T-helper 1 cell (primary cell): ENCODE measurements at places on chromosomes 16 and 17.

DNA sequence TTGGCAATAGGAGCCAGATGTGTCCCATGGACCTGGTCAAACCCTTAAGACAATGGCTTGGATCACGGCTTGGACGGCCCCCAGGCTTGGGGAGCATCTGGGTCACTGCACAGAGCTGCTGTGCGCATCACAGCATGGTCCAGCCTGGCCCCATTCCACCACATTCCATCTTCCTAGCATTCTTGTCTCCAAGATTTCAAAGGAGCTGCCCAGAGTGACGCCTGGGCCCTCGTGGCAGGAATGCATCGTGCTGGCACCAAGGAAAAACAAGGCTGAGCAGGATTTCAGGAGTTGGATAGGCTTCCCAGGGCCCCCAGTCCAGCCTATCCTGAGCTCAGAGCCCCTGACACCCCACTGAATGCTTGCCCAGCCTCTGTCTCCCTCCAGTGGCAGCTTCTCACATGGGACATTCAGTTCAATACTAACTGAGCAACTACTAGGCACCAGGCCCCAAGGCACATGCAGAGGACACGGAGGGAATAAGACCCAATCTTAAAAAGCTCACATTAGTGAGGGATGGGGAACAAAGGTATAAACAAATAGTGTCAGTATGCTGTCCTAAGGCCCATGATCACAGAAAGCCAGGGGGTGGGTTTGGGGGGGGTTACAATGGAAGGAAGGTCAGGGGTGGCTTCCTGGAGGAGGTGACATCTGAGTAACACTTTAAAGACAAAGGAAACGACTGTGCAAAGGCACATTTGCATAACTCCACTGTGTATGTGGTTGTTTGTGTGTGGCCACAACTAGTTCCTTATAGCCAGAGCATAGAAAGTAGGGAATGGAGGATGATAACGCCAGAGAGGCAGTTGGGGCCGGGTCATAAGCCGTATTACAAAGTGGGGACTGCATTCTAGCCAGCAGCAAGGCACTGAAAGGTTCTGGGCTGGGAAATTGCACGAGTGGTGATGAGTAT lies 34.1 kb downstream of the TK2 start:
- DNase-seq: peak; percentile 62

DNA sequence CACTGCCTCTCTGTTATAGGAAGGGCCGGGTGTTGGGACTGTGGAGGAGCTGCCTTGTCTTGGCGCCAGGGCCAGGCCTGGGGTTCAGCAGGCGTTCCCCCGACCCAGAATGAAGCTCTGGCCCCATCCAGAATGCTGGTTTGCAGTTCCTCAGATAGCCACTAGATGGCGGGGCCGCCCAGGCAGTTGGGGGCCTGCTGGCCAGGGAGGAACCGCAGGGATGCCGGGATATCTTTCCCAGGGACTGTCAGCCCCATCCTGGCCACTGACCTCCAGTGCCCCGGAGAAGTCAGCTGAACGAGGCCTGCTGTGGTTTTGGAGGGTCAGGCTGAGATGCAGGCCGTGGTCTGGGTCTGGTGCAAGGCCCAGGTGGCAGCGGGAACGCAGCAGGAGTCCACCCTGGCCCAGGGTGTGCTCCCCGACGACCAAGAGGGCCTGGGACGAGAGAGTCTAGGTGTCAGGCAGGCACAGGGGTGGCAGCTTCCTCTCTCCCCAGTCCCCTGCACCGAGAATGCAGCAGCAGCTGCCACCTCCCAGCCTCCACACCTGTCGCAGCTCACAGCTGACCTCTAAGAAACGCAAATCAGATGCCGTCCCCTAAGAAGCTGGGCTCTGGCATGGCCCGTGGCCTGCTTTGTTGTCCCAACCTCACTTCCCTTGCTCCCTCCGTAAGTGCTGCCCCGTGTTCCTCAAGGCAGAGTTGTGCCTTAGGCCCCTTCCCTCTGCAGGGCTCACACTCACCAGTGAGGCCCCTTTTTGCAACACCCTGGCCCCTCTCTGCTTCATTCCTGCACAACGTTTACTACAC lies 51.2 kb downstream of the RMI2 start:
- DNase-seq: peak; percentile 34

DNA sequence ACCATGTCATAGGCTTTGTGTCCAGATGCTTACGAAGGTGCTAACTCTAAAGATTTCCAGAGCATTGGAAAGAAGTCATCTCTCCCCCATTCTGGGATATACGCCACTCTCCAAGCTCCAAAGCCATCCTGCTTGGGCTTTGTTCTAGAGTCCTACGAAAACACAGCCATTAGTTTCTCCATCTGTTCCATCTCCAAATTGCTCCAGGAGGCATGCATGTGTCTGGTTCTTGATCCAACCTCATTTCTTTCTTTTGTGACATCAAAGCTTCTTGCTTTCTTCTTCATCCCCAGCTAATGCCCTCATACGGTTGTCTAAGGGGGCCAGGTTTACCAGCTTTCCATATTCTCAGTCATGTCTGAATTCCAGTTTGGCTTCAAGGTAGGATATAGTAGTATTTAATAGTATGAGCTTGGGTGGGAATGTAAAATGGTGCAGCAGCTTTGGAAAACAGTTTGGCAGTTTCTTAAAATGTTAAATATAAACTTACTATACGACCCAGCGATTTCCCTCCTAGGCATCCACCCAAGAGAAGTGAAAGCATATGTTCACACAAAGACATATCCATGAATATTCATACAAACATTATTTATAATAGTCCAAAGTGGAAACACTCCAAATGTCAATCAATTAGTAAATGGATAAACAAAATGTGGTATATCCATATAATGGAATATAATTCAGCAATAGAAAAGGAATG lies 202.6 kb downstream of the SHISA9 start:
- no peak for DNase-seq

DNA sequence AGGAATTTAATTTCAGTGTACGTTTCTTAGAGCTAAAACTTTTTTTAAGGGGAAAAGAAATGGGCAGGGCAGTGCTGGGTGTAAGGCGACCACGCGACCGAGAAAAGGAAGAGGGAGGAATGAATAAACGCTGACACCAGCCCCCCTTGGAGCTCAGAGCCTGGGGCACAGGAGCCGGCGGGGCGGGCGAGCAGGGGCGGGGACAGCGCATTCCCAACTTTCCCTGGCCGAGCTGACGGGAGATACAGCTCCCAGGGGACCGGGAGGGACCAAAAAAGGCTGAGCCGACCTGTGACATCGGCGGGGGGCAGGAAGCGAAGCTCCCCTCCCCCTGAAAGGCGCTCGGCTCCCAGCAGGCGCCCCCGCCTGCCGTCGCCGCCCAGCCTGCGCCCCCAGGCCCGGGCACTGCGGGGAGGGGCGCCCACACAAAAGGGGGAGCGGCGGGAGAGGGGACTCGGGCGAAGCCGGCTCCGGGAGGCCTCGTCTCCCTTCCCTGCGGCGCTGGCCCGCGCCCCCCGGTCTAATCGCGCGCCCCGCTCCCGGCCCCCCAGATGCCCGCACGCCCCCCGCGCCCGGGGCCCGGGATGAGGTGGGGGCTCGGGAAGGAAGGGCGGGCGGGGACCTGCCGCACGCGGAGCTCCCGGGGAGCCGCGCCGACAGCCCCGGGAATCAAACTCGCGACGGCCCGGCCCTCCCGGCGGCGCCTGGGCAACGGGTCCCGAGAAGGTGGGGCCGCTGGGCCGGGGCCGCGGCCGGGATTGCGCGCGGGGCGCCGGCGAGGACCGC lies 622 bp downstream of the CUEDC1 start:
- DNase-seq: no peak

- no peak for DNase-seq
These were observed 11.2 kb downstream of the CYB5D2 start for GRCh38 chr17:4154201-4154600.

DNA sequence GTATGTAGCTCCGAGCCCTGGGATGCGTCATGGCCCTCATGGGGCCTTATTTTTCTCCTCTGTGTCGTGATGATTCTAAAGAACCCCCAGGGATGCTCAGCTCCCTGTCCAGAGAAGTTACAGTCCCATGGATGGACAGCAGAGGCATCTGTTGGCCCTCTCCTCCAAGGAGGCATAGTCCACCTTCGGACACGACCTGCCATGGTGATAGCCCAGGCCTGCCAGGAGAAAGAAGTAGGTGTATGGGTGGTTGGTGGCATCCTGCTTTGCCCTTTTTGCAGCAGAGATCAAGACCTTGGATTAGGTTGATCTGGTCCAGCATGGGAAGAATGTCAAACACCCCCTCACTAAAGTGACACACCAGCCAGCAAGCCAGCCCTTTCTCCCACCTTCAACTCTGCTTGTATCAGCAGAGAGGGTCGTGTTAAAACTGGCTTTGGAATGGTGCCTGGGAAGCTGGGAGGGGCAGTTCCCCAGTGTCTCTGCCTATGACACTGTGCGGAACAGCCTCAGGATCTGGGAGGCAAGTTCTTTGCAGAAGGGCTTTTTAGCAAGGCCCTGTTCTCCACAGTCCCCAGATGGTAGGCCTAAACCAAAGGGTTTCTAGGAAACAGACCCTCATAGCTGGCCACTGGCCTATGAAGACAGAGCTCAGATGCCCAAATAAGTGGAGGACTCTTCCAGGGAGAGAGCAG lies 259.9 kb upstream of the RPL38 start:
- DNase-seq: no peak

DNA sequence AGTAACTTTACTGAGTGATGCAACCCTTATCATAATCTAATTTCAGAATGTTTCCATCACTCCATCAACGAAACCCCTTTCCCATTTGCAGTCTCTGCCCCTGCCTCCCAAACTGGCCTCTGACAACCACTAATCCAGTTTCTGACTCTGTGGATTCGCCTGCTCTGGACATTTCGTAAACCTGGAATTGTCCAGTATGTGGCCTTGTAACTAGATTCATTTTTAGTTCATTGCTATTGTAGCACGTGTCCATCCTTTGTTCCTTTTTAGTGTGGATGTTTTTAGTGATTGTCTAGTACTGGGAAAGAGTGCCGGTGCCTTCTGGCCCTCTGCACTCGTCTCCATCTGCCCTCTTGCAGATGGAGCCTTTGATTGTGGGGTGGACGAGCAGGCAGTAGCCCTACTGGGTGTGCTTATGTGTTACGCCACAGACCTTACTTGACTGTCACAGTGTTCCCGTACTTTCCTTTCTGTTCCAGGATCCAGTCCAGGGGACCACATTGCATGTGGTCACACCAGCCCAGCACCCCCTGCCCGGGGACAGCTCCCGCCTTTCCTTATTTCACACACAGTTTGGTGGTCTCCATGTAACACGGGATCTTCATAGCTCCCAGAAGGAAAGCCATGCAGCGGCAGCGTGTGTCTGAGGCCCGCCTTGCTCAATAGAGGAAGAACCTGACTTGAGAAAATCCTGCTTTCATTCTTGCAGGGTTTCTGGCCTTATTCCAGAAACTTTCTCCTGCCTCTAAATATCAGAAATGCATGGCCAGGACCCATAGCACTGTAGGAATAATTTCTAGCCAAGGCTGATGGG lies 8.8 kb downstream of the KIAA0513 start:
- DNase-seq: no peak

GRCh38 chr17:74234486-74234885 lies 21.1 kb downstream of the TTYH2 start:
- no peak for DNase-seq

- DNase-seq: no peak
These were observed 948.7 kb downstream of the KCNJ2 start for GRCh38 chr17:71118039-71118438.
